ENCODE measurements at places on chromosomes 7 and 10.

DNA sequence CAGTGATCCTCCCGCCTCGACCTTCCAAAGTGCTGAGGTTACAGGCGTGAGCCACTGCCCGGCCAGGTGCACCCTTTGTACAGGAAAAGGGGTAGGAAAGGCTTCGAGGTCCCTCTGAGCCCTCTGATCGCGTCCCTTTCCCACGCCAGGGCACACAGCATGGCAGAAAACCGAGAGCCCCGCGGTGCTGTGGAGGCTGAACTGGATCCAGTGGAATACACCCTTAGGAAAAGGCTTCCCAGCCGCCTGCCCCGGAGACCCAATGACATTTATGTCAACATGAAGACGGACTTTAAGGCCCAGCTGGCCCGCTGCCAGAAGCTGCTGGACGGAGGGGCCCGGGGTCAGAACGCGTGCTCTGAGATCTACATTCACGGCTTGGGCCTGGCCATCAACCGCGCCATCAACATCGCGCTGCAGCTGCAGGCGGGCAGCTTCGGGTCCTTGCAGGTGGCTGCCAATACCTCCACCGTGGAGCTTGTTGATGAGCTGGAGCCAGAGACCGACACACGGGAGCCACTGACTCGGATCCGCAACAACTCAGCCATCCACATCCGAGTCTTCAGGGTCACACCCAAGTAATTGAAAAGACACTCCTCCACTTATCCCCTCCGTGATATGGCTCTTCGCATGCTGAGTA, 871 bp downstream of the POP7 start:
- no peak for DNase-seq

GRCh38 chr10:42954766-42955492, 121.9 kb upstream of the RET start:
- peak; percentile 27 for DNase-seq

- no peak for DNase-seq
Observed at GRCh38 chr7:27641581-27642230, 21.0 kb downstream of the HIBADH start.

- no peak for DNase-seq
Observed at GRCh38 chr10:73183667-73184281, 15.9 kb downstream of the FAM149B1 start.

DNA sequence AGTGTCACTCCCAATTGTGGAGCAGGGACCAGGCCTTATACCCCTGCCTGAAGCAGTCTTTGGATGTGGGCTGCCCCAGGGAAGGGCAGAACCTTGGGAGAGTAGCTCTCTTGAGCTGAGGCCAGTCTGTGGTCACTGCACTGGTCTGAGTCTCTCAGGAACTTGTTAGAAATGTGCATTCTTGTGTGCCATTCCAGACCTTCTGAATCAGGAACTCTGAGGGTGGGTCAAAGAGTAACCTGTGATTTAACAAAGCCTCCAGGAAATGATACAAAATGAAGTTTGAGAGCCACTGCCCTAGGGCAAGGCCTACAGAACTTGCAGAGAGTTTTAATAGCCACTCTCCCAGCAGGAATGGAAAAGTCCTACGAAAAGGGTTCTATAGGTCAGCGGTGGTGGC, 68.1 kb downstream of the LYZL1 start:
- no peak for DNase-seq

- DNase-seq, result no peak
Observed at GRCh38 chr10:113042868-113043267, 92.8 kb downstream of the TCF7L2 start.

DNA sequence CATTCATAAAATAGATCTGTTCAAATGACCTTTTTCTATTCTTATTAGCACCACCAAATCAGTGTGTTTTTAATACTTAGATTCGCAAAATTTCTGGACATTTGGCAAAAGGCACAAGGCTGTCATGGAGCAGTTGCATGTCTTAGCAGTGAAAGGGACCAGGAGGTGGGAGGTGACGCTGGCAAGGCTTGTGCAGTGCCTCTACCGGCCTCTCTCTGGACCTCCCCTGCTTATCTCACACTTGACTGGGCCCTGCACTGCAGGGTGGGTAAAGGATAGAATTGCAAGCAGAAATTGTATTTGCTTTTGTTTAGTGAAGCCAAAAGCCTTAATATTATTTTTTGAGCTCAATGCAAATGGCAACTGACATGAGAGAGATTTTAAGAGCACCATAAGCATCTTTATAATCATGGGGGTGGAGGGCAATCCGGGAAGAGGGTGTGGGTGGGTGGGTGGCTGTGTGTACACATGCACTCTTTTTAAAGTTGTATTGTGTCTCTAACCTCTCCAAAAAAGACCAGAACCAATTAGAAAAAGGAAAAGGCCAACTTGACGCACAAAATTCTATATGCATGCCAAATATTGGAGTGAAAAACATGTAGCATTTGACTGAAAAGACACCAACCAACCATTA, 106.3 kb downstream of the WNT2 start:
- DNase-seq, result peak; percentile 17

Measured in left lung (tissue), 14 donors.